ENCODE measurements at places on chromosomes 3 and 15. TPM values are rescaled to one million over a fixed set of nuclear protein-coding genes. Genes with fewer than 3 reads are reported as not detected.

Gene PLXND1
- total RNA-seq: 103 TPM

Gene SLC27A2
- 42.0 TPM for total RNA-seq

Gene CAV3
- total RNA-seq: not detected

Gene PATL2
- 0.28 TPM for total RNA-seq

Gene SERPINI1
- total RNA-seq: 2.8 TPM

Gene ZNF860
- total RNA-seq: 0.90 TPM

All from A549 treated with ZK216348 at 1 μM for 4 hours (cell line).